ENCODE measurements at places on chromosomes 5 and 9.
A peak's percentile ranks its signal among the peaks of the same experiment; 100 is the strongest.

DNA sequence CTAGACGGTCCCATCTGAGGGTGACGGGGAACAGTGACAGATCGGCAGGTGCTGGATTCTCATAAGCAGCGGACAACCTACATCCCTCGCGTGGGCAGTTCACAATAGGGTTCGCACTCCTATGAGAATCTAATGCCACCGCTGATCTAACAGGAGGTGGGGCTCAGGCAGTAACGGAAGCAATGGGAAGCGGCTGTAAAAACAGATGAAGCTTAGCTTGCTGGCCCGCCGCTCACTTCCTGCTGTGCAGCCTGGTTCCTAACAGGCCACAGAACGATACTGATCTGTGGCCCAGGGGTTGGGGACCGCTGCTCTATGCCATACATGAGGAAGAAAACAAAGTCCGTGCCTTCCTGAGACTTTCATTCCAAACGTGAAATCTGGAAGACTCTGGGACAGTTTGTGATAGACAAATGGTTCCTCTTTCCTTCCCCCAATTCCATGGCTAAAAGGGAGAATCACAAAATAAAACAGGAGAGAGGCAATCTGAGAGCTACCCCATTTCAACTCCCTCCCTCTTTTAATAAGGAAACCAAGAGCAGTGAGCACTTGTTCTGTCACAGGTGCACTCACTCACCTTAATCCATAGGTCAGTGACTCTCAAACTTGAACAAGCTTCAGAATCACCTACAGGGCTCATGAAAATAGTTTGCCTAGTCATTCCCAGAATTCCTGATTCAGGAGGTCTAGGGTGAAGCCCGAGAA lies 12.1 kb downstream of the PDCL start:
- no peak for DNase-seq

- DNase-seq: peak; percentile 39
Observed at GRCh38 chr9:132768932-132769905, 99.0 kb downstream of the GTF3C4 start.

- no peak for DNase-seq
Observed at GRCh38 chr5:73143716-73144115, 23.3 kb downstream of the TMEM171 start.

GRCh38 chr5:78527054-78527859 lies 121.3 kb downstream of the LHFPL2 start:
- DNase-seq: no peak

DNA sequence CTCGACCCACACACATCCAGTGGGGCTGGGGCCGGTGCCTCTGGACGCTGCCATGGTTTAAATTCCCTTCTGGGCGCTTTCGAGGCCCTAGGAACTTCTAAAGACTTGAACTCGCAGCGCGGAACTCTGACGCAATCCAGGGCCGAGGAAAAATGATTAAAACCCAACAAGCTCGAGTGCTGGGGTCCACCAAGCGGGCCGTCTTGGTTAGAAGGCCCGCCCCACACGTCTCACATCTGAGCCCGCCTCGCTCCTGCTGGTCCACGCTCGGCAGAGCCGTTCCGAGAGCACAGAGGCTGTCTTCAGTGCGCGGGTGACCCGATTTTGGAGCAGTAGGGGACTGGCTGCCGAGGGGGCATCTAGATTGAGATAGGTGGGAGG lies 1.5 kb downstream of the CRHBP start:
- no peak for DNase-seq

- DNase-seq: no peak
Observed at GRCh38 chr9:133137451-133138231, 16.6 kb upstream of the RALGDS start.
